ENCODE measurements at places on chromosomes 3 and 15.

- no peak for DNase-seq
Measured at GRCh38 chr3:126438746-126439145, 36.9 kb downstream of the ZXDC start.

GRCh38 chr15:70799667-70800450, 36.5 kb upstream of the UACA start:
- peak; percentile 97 for DNase-seq

DNA sequence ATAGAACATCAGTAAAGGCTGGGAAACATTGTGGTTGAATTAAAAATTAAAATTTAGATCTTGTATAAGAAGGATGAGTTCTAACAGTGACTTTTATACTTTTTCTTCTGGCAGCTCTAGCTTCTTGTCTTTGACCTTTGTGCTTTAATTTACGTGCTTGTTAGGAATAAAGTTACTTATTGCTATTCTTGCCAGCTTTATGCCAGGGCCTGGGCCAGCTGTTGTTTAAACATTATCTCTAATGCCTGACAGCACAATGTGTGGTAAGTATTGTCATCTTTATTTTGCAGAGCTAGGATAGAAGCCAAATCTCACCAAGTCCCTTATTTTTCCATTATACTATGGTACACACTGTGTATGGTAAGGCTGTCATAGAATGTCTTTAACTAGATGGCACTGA, 766.7 kb upstream of the GOLIM4 start:
- DNase-seq, result no peak

GRCh38 chr15:36428102-36428845, 151.2 kb upstream of the CDIN1 start:
- DNase-seq, result peak; percentile 99

DNA sequence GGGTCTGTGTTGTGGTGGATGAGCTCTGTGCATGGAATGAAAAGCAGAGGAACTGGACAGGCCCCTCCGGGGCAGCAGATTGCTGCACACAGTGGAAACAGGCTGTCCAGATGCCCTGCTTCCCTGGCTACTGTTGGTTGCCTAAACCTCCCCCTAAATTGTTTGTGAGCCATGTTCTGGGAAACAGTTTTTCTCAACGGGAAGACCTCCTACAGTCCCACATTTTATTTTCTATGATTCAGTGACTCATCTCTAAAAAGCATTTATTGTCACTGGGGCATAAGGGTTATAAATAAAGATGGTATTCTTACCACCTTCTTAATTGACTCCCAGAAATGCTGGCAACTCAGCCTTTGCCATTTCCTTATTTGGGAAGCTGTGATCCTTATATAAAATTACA, 20.3 kb upstream of the PTPN9 start:
- no peak for DNase-seq

- DNase-seq, result no peak
Measured at GRCh38 chr3:196174652-196175051, 36.5 kb downstream of the ZDHHC19 start.

GRCh38 chr3:129313415-129313664, 34.7 kb downstream of the HMCES start:
- no peak for DNase-seq

DNA sequence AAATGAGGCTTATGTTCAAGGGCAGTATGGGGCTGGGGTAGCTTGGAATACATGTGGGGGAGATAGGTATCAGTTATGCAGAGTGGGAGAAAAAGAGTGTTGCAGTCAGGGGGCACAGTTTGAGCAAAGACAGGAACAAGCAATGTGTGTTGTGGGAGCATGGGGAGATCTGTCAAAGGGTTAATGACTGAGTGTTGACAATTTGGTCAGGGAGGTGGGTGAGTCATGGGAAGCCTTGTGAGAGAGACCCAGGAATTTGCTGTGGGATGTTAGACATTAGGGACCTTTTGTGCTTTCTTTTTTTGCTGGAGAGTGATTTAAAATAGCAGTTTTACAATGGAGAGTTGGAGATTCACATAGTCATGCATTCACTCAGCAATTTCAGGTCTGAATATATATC, 221.6 kb upstream of the NR2E3 start:
- DNase-seq, result peak; percentile 77

GRCh38 chr3:9630550-9631139, 18.7 kb upstream of the MTMR14 start:
- no peak for DNase-seq

DNA sequence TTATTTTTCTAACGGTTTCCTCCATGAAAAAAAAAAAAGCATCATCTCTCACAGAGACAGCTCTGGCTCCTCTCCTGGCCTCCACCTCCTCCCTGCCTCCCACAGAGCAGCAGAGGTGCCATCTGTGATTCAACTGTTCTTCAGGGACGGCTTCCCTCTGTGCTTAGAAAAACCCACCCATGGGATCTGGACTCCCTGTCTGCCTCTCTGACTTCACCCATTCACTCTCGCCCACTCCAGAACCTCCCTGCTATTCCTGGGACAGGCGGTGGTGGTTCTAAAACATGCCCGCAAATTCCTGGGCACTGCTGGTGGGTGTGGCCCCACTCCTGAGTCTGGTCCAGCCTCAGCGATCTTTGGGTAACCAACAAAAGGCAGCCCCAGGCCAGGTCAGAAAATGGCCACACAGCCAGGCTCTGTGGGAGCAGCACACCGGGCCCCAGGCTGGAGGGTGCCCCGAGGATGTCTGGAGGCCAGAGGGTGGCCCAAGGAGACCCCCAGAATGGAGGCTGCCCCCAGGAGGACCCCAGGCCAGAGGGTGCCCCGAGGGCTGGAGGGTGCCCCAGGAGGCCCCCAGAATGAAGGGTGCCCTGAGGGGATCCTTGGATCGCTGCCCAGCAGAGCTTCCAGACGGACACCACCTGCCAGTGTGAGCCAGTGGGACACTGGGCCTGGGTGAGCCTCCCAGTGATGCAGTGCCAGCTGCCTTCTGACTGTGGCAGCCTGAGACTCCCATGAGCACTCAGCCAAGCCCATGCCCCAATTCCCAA, 2.6 kb upstream of the CHST13 start:
- no peak for DNase-seq
